Activated T-helper 17 cell treated with anti-CD3 and anti-CD28 coated beads, Interleukin-2, amount 50 U/mL, for 72 hours (primary cell): ENCODE measurements at places on chromosomes 11 and 22.

- no peak for ATAC-seq
- H3K36me3 ChIP-seq: peaks cover 44% of the 10 kb centered on the region
- no peaks in the 10 kb centered on the region for H3K27me3 ChIP-seq
- peak overlapping the region; percentile 72 for H3K27ac ChIP-seq
- peak overlapping the region; percentile 85 for H3K4me3 ChIP-seq
Observed at GRCh38 chr11:18010121-18010670, 2.7 kb downstream of the SERGEF start.

DNA sequence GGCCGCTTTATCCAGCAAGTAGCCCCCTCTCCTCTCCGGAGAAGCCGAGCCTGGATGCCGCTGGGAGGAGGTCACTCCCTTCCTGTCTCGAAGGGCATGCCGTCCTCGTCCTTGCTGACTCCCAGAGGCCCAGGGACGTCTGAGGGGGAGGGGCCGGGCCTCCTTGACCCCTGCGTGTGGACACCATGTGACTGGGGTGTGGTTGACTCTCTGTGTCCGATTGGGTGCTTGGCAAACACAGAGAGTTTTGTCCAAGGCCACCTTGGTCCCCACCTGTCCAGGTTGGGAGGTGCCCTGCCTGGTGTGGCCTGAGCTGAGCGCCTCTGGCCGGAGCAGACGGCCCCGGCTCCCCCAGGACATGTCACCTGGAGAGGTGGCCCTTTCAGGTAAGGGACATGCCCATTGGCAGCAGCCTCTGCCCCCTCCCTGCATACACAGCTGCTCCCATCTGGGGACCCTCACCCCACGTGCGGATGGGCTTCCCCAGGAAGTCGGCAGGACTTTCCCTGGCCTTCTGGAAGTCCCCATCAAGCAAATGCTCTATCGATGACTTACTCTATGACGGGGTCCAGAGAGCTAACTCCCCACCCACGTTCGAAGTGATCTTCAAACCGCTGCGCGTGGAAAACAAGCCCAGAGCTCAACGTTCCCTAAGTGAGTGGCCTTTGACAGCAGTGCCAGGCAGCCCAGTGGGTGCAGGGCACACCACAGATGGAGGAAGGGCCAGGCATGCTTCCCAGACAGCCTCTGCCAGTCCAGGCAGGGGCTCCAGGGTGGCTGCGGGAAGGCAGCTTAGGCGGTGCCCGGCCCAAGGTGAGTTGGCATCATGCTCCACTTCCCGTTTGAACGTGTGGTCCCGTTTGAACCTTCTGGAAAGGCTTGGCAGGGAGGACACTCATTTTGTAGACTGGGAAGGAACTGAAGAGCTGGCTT lies at the start of gene SMIM38:
TSS of gene SMIM38 (plus strand) at position 634 of the 933 bp plus-strand sequence. CDS start 1,912 bp downstream, outside the sequence.
- no peaks in the 10 kb centered on the region for H3K36me3 ChIP-seq
- peaks cover 5% of the 10 kb centered on the region for H3K4me1 ChIP-seq
- peak; percentile 90 for ATAC-seq
- H3K4me3 ChIP-seq: peak within 1 kb of the TSS; percentile 53
- H3K27me3 ChIP-seq: peaks cover 4% of the 10 kb centered on the region

- H3K36me3 ChIP-seq: no peaks in the 10 kb centered on the region
- no peak overlapping the region for H3K4me3 ChIP-seq
- peak; percentile 76 for ATAC-seq
- no peak overlapping the region for H3K27ac ChIP-seq
- H3K27me3 ChIP-seq: no peaks in the 10 kb centered on the region
Observed at GRCh38 chr22:28873183-28873963, 10.0 kb upstream of the ZNRF3 start.

DNA sequence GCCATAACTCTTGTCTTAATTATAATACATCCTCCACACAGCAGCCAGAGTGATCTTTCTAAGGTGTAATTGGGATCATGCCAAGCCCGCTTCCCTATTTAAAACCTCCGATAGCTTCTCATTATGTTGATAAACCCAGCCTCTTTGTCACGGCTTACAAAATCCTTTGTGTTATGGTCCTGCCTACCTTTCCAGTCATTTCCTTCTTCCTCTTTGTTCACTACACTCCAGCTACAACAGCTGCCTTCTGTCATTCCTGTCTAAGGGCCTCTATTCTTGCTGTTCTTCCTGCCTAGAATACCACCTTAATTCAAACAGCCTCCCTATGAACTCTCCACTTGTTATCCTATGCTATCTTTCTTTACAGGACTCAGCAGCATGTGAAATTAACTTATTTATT lies 70.6 kb upstream of the CAPRIN1 start:
- no peak overlapping the region for H3K4me3 ChIP-seq
- no peaks in the 10 kb centered on the region for H3K36me3 ChIP-seq
- ATAC-seq: no peak

DNA sequence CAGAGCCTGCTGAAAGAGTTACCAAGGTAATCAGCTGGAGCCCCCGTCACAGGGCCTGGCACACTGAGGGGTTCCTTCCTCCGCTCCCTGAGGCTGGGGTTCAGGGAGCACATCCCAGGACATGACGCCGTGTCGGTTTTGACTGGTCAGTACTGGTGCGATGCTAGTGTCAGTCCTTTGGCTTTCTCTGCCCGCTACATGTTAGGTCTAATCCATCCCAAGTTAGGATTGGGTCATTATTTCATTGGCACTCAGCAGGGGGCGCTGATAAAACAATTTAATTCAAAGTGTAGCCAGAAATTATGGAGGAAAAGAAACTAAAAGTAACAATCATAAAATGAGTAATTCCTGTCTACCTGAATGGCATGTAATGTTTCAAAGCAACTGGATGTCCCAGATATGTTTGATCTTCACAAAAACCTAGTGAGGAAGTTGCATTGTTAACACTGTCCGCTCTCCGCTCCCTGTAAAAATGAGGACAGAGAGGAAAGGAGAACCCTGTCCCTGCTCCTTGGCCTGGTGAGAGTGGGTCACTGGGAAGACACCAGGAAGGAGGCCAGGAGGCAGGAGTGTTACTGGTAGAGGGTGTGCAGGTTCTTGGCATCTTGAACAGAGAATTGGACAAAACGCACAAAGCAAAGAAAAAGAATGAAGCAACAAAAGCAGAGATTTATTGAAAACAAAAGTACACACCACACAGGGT lies 27.1 kb downstream of the TSKU start:
- H3K36me3 ChIP-seq: no peaks in the 10 kb centered on the region
- H3K4me1 ChIP-seq: peaks cover 11% of the 10 kb centered on the region
- peak overlapping the region; percentile 70 for H3K4me3 ChIP-seq
- H3K27me3 ChIP-seq: peaks cover 13% of the 10 kb centered on the region

DNA sequence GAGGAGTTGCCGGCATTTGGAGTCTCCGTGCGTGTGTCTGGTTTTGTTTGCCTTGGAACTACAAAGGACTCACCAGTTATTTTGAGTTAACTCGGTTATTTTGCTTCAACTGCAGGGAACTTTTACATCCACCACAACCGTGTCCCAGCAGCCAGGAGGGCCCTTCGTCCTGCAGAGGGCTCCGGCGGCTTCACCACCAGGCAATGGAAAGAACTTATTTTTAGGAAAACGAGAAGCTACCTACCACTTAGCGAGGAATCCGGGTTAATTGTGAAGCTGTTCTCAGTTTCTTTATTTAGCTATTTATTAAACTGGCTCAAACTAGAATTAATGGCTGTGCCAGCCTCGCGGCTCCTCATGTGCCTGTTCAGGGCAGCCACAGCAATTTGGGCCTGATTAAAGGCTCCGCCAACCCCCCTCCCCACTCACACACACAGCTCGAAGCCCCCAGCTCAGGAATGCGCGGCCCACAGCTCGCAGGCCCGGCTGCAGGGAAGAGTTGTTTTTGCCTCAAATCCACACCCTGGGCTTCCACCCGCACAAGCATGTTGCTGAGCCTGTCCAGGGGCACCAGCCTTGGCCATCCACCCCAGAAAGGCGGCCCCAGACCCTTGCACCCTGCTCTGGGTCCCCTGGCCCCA lies 55.9 kb upstream of the FGF3 start:
- H3K4me1 ChIP-seq: no peaks in the 10 kb centered on the region
- H3K4me3 ChIP-seq: no peak overlapping the region
- H3K27me3 ChIP-seq: peaks cover 10% of the 10 kb centered on the region
- no peak overlapping the region for H3K27ac ChIP-seq

DNA sequence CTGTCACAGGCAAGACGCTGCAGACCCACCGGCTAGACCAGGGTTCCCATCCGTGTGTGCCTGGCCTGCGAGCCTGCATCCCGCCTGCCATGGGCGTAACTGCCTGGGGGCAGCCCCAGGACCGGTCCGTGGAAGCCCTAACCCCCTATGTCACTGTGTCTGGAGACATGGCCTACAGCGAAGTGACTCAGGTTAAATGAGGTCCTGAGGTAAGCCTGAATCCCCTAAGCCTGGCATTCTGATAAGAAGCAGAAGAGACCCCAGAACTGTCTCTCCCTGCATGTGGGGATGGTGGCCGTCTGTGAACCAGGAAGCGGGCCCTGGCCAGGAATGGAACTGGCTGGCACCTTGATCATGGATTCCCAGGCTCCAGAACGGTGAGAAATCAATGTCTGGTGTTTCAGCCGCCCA lies 570.1 kb downstream of the BRD1 start:
- ATAC-seq: no peak
- H3K36me3 ChIP-seq: no peaks in the 10 kb centered on the region
- no peak overlapping the region for H3K27ac ChIP-seq
- H3K27me3 ChIP-seq: peaks cover 18% of the 10 kb centered on the region

GRCh38 chr11:96317571-96317970 lies 25.4 kb downstream of the MAML2 start:
- ATAC-seq: no peak
- no peaks in the 10 kb centered on the region for H3K27me3 ChIP-seq
- peak overlapping the region; percentile 82 for H3K27ac ChIP-seq
- H3K4me3 ChIP-seq: peak overlapping the region; percentile 62

- ATAC-seq: no peak
- no peak overlapping the region for H3K27ac ChIP-seq
- no peaks in the 10 kb centered on the region for H3K36me3 ChIP-seq
- H3K27me3 ChIP-seq: peaks cover 7% of the 10 kb centered on the region
- no peak overlapping the region for H3K4me3 ChIP-seq
Observed at GRCh38 chr11:34308913-34309585, 48.8 kb downstream of the ABTB2 start.

DNA sequence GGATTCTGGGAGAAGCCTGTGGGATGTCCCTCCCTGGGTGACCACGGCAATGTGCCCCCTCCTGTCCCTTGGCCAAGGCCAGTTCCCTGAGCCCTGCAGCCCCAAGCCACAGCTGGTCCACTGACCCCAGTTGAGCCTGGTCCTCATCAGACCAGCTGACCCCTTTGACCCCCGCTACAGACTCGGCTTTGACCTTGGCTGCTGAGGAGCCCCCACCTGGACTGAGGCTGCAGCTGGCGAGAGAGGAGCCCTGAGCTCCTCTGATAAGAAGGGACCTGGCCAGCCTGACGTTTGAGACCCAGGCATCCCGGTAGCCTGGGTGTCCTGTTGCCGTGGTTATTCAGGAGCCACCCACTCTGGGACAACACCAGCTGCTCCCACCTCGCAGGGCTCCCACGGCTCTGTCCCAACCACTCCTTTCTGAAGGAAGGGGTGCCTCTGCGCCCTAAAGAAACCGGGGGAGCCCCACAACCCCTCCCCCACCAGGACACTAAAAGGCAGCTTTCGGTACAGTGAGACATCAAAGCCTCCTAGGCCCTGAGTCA lies 3.0 kb downstream of the ASCL2 start:
- no peak for ATAC-seq
- no peak overlapping the region for H3K27ac ChIP-seq
- H3K27me3 ChIP-seq: peaks cover 3% of the 10 kb centered on the region
- H3K36me3 ChIP-seq: no peaks in the 10 kb centered on the region
- peaks cover 14% of the 10 kb centered on the region for H3K4me1 ChIP-seq

GRCh38 chr11:45754741-45755140 lies 50.2 kb upstream of the SLC35C1 start:
- H3K4me3 ChIP-seq: no peak overlapping the region
- H3K4me1 ChIP-seq: no peaks in the 10 kb centered on the region
- ATAC-seq: no peak
- H3K27me3 ChIP-seq: peaks cover 33% of the 10 kb centered on the region
- H3K36me3 ChIP-seq: no peaks in the 10 kb centered on the region

GRCh38 chr11:102368472-102368871 lies 21.5 kb downstream of the BIRC2 start:
- peak overlapping the region; percentile 7 for H3K4me3 ChIP-seq
- H3K27me3 ChIP-seq: no peaks in the 10 kb centered on the region
- peaks cover 27% of the 10 kb centered on the region for H3K4me1 ChIP-seq
- peak overlapping the region; percentile 31 for H3K27ac ChIP-seq

- H3K27ac ChIP-seq: peak within 1 kb of the TSS; percentile 74
- ATAC-seq: peak; percentile 94
- H3K36me3 ChIP-seq: no peaks in the 10 kb centered on the region
- H3K4me1 ChIP-seq: peaks cover 10% of the 10 kb centered on the region
Observed at GRCh38 chr22:50326956-50327710, at the start of gene DENND6B. TSS of gene DENND6B (minus strand) at chr22:50327012. CDS start at chr22:50326988, 24 bp downstream.

GRCh38 chr11:131796541-131796940 lies 426.1 kb downstream of the NTM start:
- no peaks in the 10 kb centered on the region for H3K4me1 ChIP-seq
- no peak overlapping the region for H3K4me3 ChIP-seq
- no peak for ATAC-seq
- no peak overlapping the region for H3K27ac ChIP-seq

GRCh38 chr11:127000291-127000968 lies at the start of gene KIRREL3:
TSS of gene KIRREL3 (minus strand) at chr11:127000770.
- no peak for ATAC-seq
- peaks cover 51% of the 10 kb centered on the region for H3K27me3 ChIP-seq

DNA sequence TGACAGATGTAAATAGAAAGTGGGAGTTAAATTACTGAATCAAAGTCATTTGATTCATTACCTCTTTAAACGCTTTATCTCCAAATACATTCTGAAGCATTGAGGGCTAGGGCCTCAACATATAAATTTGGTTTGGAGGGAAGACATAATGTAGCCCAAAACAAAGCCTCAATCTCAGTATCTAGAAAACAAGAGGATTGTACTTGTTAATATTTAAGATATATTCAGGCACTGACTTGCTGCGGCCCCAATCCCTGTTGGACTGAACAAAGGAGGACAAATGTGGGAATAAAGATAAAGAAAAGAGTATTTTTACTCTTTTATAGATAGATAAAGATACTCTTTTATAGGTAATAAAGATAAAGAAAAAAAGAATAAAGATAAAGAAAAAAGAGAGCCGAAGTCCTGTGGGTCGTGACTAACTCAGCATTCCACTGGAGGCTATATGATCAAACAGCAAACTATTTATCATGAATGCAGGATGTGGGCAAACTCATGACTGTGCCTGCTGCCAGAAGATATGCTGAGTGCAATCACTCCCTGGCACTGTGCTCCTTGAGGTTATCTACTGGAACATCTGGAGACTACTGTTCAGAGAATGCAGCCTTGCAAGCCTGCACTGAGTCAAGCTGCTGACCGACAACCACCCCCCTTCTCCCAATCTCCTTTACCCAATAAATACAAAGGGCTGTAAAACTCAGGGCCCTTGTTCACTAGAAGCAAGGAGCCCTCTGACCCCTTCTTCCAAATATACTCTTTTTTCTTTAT lies 6.9 kb downstream of the OR10V1 start:
- ATAC-seq: no peak
- no peaks in the 10 kb centered on the region for H3K36me3 ChIP-seq
- no peak overlapping the region for H3K27ac ChIP-seq
- peaks cover 17% of the 10 kb centered on the region for H3K27me3 ChIP-seq
- no peaks in the 10 kb centered on the region for H3K4me1 ChIP-seq
